Cardiac muscle cell (in vitro differentiated cells and primary cell): ENCODE measurements at places on chromosomes 7 and 10. TPM values are rescaled to one million over a fixed set of nuclear protein-coding genes. Genes with fewer than 3 reads are reported as not detected.

DBF4 gene
- 16.2 and 29.4 TPM in 2 replicates for total RNA-seq

SYNPO2L gene
- 12.1 and 13.6 TPM in 2 replicates for total RNA-seq

HOXA2 gene
- 0.27 and 0.53 TPM in 2 replicates for total RNA-seq

AKR1C8 gene
- total RNA-seq: not detected in 2 replicates

CALD1 gene
- total RNA-seq: 22.6 and 29.3 TPM in 2 replicates

ASAH2 gene
- 0.15 and 5.4 TPM in 2 replicates for total RNA-seq

SORBS1 gene
- 14.9 and 20.6 TPM in 2 replicates for total RNA-seq
